ENCODE measurements at places on chromosomes 13 and 19.

- no peak for DNase-seq
Observed at GRCh38 chr19:33291623-33292534, 10.5 kb downstream of the CEBPA start.

GRCh38 chr19:54518844-54519243, 16.2 kb downstream of the LAIR2 start:
- no peak for DNase-seq

DNA sequence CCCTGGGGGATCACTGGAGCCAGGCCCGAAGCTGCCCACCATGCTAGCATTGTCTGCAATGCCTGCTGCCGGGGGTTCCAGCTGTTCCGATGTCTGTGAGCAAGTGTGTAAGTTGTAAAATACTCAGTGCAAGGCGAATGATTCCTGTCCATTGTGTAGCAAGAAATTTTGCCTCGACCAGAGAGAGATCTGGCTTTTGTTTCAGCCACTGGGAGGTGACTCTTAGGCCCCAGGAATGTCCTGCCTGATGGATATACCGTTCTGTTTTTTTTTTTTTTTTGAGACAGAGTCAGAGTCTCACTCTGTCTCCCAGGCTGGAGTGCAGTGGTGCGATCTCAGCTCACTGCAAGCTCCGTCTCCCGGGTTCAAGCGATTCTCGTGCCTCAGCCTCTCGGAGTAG, 7.3 kb upstream of the GADD45B start:
- no peak for DNase-seq

GRCh38 chr13:87078947-87079795, 592.0 kb upstream of the SLITRK5 start:
- DNase-seq = no peak

DNA sequence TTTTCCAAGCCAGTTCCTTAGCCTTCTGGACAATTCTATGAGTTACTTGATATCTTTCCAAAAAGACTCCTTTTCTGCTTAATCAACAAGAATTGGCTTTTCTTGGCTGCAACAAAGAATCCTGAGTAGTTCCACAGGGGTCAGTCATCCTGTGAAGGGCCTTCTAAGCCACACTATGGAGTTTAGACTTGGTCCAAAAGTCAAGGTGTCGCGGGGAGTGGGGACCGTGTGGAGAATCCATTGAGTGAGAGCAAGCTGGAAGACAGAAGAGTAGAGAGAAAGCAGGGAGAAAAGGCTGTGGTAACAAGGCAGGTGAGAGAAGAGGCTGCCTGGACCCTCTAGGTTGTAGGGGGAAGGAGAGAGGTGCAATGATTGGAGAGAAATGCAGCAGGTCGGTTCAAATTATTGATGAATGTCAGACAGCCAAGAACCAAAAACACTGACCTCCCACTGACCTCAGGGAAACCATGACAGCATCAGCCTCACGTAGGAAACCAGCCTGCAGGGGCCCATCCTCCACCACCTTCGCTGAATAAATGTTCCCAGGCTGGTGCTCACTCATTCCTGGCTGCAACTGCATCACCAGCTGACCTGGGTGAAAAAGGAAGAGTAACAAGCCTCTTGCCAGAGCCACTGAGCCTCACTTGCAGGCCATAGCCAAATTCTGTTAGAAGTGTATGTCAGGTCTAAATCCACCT, 7.1 kb upstream of the IFT88 start:
- DNase-seq = no peak

- DNase-seq = no peak
Observed at GRCh38 chr19:32480321-32480720, 74.8 kb downstream of the DPY19L3 start.

- DNase-seq = peak; percentile 16
Observed at GRCh38 chr13:98293103-98293502, 116.0 kb upstream of the RNF113B start.

GRCh38 chr13:31012655-31013024, 80.2 kb downstream of the TEX26 start:
- DNase-seq = no peak

DNA sequence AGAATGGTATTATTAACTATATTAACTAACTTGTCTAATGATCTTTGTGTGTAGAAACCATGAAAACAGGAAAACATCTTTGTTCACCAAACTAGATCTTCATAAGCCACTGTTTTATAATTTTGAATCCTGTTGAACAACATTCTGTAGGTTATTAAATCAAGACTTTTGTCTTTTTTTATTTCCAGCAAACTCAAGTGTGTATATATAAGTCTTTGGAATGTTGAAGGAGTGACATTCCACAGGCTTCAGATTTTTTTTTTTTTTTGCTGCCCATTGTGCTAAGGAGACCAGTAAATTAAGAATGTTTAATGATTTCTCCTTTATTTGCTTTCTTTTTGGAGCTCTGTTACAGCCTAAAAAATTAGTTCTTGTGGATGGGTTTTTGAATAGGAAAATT, 89.6 kb downstream of the LMO7 start:
- DNase-seq = no peak

DNA sequence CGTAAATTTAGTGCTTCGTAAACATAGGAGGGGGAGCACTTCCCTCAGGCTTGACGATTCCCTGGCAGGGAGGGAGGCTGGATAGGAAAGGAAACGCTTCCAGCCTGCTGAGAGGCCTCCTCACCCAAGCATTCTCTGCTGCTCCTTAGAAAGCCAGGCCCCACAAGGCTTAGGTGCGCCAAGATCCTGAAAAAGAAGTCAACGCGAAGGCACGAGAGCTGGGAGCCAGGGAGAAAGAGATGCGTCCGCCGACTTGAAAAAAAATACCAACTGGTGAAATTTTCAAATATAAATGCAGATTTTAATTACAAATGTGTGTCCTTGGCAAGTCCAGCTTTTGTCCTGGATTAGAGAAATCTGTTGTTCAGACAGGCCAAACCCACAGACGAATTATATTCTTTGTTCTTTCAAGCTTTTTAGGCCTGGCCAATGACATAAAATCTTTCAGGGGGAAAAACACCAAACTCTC, 64.0 kb downstream of the ALOX5AP start:
- DNase-seq = no peak

- DNase-seq = no peak
Observed at GRCh38 chr13:113812178-113813040, 51.5 kb downstream of the GAS6 start.

DNA sequence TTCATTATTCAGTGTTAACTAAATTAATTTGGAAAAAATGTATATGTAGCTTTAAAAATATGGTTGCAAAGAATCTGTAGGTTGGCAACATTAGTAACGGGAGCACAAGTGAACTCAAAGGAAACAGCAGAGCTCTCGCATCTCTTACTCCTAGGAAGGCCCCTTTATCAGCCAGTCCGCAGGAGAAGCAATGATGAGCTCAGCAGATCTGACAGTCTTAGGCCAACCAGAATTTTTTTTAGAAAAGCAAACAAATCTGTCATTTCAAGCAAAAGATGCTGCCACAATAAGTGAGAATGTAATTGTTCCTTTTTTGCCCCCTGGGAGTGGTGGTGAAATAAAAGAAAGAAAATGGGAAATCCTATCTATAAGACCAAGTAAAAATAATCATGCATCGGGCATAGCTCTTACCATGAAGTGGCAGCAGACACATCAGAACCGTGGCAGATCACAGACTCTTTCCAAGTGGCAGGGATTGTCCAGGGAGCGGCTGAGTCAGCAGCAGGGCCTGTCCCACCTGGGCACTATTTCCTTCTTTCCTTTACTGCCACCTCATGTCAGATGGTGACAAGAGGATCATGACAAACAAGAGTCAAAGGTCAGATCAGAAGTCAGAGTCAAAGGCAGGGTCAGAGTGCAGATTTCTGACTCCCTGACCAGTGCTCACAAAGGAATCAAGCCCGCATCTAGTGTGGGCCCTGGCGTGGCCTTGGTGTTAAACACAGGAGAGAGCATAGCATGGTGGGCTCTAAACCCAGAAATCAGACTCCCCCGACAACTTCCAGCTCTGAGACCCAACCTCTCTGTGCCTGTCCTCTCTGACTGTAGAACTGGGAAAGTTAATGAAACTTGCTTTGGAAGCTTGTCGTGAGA, 84.0 kb upstream of the MTIF3 start:
- DNase-seq = no peak

DNA sequence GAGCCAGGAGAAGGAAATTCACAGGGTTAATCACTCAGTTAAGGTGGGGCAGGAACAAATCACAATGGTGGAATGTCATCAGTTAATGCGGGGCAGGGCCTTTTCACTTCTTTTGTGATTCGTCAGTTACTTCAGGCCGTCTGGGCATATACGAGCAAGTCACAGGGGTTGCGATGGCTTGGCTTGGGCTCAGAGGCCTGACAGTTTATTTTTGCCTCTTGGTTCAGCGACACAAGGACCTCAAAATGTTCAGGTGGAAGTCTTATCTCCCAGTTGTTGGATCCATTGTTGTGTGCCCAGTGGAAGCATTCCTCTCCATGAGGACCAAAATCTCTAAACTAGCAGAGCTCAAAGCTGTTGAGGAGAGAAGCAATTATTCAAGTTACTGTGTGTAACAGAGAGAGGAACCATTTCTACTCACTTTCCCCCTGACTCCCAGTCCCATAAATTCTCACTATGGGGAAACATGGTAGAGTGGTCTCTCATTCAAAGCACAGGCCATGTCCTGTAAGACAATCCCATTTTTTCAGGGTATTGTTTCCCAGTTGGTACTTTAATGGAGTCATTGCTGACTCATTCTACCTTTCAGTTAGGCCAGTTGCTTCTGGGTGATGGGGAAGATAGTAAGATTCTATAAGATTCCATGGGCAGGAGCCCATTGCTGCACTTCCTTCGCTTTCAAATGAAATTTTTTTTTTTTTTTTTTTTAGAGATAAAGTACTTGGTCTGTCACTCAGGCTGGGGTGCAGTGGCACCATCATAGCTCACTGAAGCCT, 8.8 kb upstream of the COX7A1 start:
- no peak for DNase-seq

GRCh38 chr19:45442778-45443461, 19.2 kb upstream of the ERCC1 start:
- DNase-seq = no peak

- no peak for DNase-seq
Observed at GRCh38 chr13:29849731-29850212, 645 bp downstream of the UBL3 start.

DNA sequence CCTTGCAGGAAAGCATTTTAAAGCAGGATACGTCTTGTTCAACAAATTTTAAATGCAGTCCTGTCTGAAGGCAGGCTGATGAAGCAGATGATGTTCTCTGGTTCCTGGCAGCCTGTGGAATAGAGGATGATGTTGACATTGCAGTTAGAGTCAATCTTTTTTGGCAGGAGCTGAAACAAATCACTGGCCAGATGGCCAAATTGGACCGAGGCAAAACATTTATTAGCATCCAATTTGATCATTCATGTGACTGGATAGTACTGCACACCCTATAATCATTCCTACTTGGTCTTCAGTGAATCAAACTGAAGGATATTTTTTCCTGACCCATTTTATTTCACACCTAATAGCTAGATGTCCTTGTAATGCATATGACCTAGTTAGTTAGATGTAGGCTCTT, 172.2 kb upstream of the SLC10A2 start:
- DNase-seq = no peak

- no peak for DNase-seq
Observed at GRCh38 chr19:52670046-52670445, 31.9 kb upstream of the ZNF83 start.

DNA sequence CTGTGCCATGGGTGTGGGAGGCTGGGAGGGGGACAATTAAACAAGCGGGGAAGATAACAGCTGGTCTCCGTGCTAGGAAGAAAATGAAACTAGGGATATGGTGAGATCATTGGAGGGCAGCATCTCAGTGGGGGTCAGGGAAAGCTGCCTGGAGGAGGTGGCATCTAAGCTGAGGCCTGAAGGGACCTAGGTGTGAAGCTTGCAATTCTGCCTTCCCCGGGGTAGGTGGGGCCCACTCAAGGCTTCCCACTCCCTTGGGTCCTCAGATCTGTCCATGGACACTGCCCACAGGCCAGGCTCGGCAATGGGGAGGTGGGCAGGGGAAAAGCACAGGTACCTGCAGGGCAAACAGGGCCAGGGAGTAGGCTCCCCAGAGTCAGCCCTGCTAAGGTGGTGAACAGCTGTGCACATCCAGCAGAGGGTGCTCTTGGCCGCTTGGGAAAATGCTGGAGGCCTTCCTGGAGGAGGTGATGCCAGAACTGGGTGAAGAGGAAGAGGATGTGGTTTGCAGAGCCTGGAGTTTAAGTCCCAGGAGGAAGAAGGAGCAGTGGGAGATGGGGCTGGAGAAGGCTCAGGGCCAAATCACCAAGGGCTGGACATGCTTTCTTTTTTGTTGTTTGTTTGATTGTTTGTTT, 25.7 kb upstream of the CCNE1 start:
- DNase-seq = no peak

DNA sequence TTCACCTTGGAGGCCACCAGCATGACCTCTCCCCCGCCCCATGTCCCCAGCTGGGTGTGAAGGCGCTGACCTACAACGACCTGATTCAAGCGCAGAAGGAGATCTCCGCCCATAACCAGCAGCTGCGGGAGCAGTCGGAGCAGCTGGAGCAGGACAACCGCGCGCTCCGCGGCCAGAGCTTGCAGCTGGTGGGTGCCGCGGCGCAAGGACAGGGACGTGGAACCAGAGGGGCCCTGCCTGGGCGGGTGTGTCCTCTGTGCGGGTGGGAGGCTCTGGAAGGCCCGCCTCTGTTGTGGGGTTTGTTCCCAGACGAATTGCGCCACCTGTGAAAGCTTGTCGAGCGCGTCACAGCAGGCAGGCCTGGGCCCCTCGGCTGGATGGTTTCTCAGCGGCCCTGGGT, 22.3 kb downstream of the PLEKHJ1 start:
- DNase-seq = no peak

DNA sequence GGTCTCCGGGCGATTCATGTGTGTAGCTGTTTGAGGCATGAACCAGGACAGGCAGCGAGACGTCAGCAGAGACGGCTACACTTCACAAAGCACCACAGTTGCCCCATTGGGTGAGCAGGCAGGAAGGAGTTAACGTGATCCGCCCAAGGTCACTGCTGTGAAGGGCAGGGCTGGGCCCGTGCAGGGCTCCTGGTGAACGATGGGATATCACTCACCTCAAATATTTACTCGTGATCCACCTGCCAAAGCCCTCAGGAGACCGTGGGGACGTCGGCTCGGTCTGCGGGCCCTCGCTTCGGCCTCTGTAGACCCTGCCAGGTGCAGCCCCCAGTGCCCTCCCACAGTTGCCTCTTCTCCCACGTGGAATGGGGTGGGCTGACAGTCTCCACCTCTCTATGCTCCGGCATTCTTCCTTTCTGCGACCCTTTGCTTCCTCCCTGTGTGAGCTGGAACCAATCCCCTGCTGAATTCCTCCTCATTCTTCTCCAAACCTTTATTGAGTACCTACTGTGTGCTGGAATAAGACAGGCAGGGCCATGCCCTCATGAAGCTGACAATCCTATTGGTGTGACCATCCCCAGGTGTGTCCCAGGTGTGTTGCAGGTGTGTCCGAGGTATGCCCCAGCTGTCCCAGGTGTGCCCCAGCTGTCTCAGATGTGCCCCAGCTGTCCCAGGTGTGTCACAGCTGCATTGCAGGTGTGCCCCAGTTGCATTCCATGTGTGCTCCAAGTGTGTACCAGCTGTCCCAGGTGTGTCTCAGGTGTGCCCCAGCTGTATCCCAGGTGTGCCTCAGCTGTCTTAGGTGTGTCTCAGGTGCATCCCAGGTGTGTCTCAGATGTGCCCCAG, 2.0 kb upstream of the GRK1 start:
- peak; percentile 59 for DNase-seq

All from NCI-H774 (cell line).